ENCODE measurements at places on chromosomes 5 and 9.

- DNase-seq: no peak
Observed at GRCh38 chr9:97511655-97512427, 10.4 kb downstream of the TMOD1 start.

DNA sequence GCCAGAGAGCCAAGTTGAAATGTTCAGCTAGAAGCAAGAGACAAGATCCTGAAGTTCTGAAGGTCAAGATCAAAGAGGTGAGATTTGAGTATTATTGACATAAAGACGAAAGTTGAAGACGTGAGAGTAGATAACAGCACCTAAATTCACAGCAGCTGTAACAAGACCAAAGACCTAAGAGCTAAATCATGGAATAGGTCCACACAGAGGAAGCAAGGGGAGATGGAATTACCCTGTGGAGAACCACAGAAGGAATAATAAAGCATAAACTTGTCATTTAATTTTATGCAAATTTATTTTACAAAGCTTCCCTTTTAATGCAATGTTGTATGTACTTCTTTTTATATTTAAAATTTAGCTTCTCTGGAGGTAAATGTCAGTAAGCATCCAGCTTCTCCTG is 523.7 kb downstream of the NR2F1-AS1 start:
- no peak for DNase-seq

DNA sequence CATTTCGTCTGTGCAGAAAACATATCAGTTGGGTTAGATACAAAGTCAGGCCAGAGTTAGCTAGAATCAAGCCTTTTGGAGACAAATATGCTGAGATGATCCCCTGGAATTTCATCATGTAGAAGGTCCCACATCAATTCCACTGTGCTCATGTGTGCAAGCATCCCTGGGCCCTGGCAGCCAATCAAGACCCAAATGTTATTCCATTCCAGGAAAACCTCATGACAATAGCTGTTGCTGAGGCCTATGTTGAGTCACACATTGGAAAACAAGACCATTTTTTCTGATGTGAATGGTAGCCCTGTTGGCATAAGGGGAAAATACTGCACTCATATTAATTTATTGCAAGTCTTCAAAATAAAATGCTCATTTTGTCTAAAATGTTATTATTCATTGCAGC is 11.5 kb downstream of the SPOCK1 start:
- DNase-seq: no peak

DNA sequence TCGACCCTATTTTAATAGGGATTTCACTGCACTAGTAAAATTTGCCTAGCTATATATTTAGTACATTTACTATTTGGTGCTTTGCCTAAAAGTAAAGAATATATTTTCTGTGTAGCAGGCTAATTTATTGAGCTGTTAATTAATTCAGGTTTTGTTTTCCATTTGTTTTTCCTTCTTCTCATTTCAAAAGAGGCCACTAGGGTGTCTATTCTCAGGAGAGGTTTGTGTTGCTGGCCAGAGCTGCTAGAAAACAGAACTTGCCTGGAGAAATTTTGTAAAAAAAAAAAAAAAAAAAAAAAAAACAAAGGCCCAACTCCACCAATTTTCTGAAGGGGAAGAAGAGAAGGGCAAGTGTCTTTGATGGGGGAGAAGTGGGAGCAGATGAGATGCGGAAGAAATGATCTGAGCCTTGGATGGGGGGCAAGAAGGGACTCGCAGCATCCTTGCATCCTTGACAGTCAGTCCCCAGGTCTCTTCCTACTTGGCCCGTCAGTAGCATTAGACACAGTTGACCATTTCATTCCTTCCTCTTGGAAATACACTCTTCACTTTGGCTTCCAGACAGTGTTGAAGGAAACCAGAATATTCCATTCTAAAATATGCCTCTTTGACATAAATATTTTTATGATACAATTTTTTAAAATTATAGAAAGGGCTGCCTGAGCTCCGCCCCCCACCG is 318.5 kb downstream of the TRPM3 start:
- DNase-seq: no peak

DNA sequence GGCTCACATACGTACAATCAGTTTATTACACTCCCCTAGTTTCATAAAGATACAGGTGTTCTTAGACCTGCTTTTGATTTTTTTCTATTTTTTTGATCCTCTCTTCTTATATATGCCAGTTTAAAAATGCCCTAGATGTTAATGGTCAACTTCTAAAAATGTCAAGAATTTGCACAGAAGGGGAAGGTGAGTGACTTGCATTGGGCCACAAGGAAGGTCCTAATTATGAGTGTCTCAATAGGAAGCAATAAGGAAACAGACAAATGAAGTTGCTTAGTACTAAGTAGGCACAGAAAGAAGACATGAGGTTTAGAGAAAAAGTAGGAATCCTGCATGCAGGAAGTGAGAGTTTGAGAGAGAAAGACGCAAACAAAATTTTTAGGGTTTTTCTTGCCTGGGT is 3.2 kb upstream of the CCDC171 start:
- no peak for DNase-seq

All from activated CD4-positive, alpha-beta T cell treated with anti-CD3 and anti-CD28 coated beads, Interleukin-2, amount 10 ng/mL, durations not matched to agents 24 days and 14 days (primary cell).